ENCODE measurements at places on chromosomes 16 and 17.
A peak's percentile ranks its signal among the peaks of the same experiment; 100 is the strongest.

- DNase-seq, result no peak
Observed at GRCh38 chr17:77388384-77389306, 247.9 kb downstream of the SEC14L1 start.

GRCh38 chr17:46983782-46984181 lies 4.7 kb upstream of the RPRML start:
- DNase-seq, result no peak

DNA sequence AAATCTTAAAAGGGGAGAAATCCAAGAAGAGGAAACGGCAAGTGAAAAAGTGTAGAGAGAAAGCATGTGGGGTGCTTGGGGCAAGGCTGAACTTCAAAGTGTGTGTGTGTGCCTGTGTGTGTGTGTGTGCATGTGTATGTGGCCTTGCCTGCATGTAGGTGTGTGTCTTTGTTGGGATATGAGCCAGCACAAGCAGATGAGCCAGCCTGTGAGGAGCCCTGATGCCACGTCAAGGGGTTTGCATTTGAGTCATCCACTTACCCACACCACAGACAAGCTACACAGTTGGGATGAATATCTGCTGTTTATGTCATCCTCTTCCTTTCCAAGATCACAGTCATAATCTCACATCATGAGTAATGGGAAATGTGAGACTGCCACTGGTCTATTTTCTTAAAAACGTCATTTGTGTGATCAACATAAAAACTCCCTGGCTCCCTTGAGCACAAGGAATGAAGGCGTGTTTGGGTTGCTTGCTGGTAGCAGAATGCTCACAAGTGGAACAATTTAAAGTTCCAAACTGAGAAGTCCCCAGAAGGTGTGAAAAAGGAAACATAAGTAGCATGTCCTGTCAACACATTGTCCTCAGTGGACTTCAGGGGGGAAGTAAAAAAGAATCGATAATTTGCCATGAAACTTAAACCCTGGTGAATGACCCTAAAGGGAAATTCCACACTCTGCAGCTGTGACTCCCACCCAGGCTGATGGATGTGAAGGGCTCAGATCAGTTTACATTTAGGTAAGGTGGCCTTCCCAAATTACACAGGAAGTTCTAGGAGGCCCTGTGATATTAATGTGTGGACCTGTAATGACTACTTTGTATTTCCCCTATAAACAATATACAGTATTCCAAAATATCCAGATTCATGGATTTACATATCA lies 14.7 kb downstream of the KCTD19 start:
- no peak for DNase-seq

DNA sequence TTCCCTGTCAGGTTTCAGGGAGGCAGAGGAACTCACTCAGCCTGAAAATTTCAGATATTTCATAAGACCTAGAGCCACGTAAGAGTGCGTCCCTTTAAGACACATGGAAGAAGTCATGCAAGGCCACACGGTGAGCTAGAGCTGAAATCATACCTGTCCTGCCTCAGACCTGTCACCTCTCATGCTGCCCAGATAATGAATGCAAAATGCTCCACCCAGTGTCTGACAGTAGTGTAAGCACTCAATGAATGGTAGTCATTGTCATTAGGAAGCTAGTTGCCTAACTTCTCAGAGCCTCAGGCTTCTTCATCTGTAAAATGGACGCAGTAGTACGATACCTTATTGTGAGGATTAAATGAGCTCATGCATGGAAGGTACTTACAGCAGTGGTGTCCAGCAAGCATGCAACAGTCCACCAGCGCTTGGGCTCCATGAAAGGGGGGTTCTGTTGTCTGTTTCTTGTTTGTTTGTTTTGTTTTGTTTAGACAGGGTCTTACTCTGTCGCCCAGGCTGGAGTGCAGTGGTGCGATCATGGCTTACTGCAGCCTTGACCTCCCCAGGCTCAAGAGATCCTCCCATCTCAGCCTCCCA lies 60.7 kb downstream of the WSB1 start:
- DNase-seq, result no peak

DNA sequence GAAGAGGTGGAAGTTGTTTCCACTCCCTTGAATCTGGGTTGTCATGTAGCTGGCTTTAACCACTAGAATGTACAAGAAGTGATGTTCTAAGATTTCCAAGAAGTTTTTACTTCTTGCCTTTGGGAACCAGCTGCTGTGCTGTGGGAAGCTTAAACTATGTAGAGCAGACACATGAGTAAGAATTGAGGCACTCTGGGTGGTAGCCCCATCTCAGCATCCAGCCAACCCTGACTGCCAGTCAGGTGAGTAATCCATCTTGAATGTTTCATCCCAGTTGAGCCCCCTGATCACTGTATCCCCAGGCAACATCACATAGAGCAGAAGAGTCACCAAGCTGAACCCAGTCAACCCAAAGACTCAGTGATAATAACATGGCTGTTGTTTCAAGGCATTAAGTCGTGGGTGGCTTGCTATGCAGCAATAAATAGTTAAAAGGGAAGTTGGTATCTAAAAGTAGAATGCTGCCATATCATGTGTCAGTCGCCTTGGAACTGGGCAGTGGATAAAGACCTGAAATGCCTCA lies 62.8 kb upstream of the GPR139 start:
- DNase-seq, result no peak

DNA sequence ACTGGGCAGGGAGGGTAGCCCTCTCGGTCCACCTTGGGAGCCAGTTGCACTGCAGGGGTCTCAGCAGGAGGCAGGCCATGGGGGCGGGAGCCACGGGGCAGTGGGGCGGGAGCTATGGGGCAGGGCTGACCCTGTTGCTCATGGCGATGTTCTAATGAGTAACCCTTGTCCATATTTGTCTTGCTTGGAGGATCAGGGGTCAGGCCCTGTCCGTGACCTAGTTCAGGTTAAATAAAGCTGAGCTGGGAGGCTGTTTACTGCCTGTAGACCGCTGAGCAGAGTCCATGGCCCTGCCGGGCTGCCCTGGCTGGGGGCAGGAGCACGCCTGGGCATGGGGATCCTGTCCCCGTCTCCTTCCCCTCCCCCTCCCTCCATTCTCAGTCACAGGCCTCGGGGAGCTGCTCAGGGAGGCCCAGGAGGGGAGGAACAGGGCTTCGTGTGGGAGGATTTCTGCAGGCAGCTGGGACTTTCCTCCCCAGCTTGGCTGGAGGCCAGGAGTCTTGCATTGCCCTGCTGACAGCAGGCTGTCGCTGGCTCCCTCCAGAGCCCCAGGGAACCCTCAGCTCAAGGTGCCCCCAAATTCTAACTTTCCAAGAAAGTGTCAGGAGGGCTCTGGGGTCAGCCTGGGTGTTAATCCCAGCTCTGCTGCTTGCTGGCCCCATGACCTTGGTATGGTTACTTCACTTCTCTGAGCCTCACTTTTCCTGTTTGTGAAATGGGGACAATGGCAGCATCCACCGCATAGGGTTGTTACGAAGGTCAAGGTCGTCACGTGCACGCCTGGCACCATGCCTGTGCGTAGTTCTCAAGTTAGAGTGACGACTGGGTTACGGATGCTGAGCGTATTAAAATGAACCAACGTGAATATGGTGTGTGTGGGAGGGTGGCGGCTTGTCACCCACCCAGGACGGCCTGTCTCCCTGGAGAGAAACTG lies 6.1 kb upstream of the SERPINF2 start:
- no peak for DNase-seq

DNA sequence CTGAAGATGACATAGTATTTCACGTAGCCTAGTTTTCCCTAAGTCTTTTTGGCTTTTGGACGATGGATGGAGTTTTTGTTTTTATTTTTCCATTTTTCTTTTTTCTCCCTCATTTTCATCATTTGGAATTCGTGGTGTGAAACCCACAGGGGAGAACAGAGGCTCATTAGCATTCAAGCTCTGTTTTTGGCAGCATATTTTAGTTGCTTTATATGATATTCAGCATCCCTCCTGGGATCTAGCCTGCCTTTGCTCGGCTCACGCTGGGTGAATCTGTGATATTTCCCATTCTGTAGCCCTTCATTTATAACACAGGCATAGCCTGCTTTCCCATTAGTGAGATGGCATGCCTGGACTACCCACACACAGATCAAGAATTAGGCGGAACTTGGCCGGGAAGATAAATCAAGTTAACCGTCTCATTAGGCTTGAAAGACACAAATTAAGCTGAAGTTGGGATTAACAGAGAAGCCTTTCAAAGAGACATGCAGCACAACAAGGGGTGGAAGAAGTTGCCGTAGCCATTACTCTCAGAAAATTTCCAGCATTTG lies 20.1 kb upstream of the CLEC19A start:
- no peak for DNase-seq

GRCh38 chr17:41648411-41649195 lies 24.2 kb upstream of the KRT17 start:
- peak; percentile 21 for DNase-seq

DNA sequence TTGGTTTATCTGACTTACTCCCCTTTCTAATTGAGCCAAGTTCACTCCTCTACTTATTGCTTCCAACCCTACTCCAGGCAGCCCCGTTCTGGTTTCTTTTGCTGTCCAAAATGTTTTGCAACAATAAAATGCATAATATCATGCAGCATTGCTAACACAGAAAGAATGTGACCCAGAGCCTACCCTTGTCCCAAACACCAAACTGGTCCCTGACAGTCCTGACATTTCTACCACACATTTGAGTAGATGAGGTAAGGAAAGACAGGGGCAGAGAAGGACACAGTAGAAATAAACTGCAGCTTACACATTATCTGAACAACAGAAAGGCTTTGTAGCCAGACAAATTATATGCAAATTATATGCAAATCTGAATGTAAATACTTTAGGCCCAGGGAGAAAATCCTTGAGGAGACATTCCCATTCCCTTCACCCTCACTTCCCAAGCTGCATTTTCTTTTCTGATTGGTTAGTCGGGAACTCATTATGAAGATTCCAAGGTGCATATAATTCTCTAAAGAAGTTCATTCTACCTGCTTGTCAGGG lies 31.6 kb downstream of the SOX9 start:
- DNase-seq, result no peak

GRCh38 chr17:73311428-73311780 lies 397 bp downstream of the CDC42EP4 start:
- DNase-seq, result no peak

DNA sequence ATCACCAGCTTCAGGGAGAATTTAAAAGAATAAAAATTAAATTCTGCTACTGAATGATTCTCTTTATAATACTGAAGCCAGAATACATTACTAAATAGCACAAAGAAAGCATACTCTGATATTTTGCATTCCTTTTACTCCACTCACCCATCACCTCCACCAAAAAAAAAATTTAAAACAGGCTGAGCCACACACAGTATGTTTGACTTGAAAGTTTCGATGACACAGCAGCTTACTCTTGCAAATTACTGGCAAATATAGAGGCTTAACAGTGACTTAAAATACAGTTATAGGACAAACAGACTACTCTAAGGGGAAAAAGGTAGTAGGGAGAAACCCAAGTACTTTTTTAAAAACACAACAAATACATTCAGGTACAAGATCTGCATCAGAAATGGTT lies 39.2 kb downstream of the GPATCH8 start:
- DNase-seq, result no peak

- DNase-seq, result no peak
Observed at GRCh38 chr16:2385190-2385836, 43.9 kb upstream of the CCNF start.

GRCh38 chr16:22225060-22225459 lies 19.0 kb downstream of the EEF2K start:
- no peak for DNase-seq

DNA sequence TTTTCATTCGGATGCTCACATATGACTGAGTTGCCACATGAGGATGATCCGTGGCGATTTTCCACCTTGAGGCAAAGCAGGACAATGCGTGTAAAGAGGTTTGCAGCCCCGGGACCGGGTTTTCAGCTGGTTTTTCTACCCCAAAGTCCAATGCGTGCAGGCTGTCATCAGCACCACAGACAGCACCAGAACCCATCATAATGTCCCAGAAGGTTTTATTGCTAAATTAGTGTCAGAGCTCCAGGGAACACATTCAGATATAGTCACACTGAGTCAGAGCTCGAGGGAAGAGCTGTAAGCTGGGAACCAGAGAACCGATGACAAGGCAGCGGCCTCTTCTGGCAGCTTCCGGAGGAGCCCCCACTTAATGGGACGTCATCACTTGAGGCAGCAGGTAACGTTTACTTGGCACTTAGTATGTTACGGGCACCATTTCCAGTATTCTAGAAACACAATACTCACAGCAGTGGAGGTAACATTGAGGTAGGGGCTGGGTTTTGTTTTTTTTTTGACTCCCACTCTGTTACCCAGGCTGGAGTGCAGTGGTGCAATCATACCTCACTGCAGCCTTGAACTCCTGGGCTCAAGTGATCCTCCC lies 8.9 kb upstream of the NAGPA start:
- no peak for DNase-seq

GRCh38 chr17:8862213-8863056 lies 5.0 kb downstream of the PIK3R6 start:
- DNase-seq, result no peak

DNA sequence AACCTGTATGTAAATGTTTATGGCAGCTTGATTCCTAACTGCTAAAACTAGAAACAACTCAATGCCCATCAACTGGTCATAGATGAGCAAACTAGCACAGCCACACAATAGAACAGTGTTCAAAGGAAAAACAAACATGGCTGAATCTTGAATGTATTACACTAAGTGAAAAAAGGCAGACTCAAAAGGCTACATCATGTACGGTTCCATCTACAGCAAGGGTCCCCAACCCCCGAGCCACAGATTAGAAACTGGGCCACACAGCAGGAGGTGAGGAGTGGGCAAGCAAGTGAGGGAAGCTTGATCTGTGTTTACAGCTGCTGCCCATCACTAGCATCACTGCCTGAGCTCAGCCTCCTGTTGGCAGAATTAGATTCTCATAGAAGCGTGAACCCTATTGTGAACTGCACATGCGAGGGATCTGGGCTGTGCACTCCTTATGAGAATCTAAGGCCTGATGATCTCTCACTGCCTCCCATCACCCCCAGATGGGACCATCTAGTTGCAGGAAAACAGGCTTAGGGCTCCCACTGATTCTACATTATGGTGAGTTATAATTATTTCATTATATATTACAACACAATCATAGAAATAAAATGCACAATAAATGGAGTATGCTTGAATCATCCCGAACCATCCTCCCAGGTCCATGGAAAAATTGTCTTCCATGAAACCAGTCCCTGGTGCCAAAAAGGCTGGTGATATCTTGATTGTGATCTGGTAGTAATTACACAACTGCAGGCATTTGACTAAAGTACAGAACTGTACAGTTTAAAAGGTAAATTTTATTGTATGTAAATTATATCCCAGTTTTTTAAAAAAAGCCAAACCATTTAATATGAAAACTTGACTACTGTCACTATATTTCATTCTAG lies 7.7 kb downstream of the CEP20 start:
- DNase-seq, result no peak

- DNase-seq, result no peak
Observed at GRCh38 chr16:89170346-89171215, 967 bp upstream of the CDH15 start.

DNA sequence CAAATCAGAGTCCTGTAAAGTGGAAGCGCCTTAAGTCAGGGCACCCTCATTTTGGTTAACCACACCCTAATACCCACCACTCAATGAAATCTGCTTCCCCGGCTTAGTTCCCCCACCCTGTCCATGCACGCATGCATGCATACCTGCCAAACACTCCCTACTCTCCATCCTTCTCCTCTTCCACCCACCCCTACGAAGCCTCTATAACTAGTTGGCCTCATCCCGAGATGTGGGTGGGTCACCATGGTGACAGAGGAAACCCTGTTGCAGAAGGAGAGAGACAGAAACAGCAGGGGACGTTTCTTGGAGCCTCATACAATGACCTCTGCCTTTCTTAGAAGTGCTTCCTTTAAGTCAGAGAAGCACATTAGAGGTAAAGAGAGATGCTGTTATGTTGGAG lies 46.8 kb upstream of the DNAH9 start:
- no peak for DNase-seq

- DNase-seq, result no peak
Observed at GRCh38 chr17:47281216-47281615, 27.6 kb downstream of the ITGB3 start.

Measured in esophagus squamous epithelium (tissue), 5 donors.